Umbilical cord (tissue), 2 donors: ENCODE measurements at places on chromosomes 13 and 19. TPM values are rescaled to one million over a fixed set of nuclear protein-coding genes. Genes with fewer than 3 reads are reported as not detected.

Gene GNG7
- total RNA-seq = 0.48 TPM

Gene YJEFN3
- total RNA-seq = 3.1 TPM

Gene TEX29
- not detected for total RNA-seq

Gene ZNF428
- total RNA-seq = 18.8 TPM

GRCh38 chr19:27775395-27775794 is 1437.6 kb downstream of the UQCRFS1 start:
- DNase-seq = no peak

DNA sequence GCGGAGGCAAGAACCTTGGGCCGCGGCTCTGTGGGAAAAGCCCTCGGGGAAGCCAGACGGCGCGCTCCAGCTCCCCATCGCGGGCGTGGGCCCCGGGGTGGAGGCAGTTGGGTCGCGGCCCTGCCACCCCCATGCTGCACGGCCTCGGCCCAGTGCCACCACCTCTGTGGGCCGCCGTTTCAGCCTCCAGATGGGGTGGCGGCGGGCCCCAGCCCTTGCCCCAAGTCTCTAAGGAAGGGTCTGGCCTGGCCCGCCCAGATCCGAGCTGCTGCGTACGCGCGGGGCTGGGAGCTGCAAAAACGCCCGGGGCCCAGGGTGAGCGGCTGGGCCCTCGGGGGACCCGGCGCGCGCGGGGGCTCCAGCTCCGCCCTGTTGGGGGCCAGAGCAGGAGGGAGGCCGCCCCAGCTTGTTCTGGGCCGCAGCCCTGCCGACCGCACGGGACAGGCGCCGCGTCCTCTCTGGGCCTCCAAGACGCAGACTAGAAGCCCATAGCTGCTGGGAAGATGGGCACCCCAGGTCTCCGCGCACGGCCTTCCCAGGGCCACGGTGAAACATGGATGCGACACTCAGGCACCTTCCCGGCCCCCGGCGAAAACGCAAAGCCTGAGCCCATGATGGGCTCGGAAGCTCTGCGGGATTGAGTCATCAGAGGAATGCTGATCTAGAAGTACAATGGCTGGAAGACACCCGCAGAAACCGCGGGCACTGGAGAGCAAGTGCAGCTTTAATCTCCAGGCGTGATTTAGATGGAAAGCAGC is 110.1 kb downstream of the KCTD15 start:
- DNase-seq = peak; percentile 23

DNA sequence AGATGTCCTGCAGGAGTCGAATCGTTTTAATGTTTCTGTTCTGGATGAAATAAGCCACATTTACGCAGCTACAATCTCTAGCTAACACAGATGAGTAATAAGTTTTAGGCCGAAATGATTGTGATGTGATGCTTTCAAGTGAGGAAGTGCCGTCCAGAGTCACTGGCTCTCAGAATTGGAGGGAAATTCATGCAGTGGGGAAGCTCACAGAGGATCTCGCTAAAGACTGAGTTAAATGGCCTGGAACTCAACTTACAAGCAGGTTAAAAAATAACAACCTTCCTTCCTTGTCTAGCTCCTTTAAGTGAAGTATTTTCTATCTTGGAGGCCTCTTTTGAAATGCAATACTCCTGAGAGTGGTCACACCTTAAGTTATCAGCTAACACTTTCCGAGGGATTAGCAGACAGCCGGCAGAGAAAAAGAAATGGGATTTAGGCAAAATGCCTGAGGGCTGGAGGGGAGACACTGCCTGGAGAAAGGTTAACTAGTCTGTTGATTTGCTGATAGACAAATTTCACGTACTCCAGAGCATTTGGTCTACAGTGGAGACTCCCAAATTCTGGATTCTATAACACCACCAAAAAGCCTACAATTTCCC is 74.2 kb downstream of the IRS2 start:
- peak; percentile 30 for DNase-seq

GRCh38 chr13:38981096-38981495 is 9.5 kb downstream of the STOML3 start:
- no peak for DNase-seq

DNA sequence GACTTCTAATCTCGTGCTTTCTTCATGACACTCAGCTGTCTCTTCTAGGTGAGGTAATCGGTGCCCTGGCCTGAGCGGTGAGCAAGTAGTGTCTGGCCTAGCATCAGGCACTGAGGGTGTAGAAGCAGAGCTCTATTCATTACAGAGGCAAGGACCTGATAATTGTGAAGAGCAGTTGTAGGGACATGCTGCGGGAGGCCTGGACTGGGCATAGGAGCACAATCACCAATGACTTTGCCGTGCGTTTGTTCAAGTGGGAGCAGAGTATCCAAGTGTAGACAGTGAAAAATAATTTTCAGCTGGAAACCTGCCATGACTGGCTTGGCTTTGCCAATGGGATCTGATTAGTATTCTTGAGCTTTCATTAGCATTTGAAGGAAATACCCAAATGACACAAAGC is 32.1 kb upstream of the DCLK1 start:
- no peak for DNase-seq

DNA sequence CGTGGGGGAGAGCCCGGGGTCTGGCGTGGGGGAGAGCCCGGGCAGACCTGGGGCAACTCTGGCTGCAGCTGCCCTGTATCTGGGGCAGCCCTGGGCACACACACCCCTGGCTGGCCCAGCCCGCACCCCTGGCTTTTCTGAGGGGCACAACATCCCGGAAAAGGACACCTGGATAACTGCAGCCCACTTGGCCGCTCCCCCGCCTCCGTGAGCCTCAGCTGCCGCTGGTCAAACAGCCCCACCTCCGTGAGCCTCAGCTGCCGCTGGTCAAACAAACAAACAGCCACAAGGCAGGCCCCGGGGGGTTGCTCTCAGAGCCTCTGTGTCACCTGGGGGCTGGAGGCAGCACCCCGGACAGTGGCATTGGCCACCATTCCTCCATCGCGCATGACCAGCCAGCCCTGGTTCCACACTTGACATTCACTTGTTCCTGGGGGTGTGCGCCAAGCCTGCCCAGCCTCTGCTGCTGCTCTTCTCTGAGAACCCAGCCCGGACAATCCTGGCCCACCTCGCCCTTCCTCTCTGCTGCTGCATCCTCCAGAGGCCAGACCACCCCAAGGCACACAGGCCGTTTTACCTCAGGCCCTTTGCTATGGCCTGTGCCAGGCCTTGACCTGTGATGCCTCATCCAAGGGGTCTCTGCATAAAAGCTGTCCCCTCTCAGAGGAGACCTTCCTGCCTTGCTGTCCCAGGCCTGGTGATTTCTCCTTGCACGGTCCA is 19.9 kb downstream of the CEBPG start:
- DNase-seq = no peak

GRCh38 chr19:4059891-4060620 is 6.6 kb downstream of the ZBTB7A start:
- no peak for DNase-seq

GRCh38 chr19:44689290-44690130 is 9.4 kb upstream of the CEACAM16 start:
- DNase-seq = peak; percentile 59
